Naive thymus-derived CD8-positive, alpha-beta T cell (primary cell): ENCODE measurements at places on chromosomes 12 and 14. TPM values are rescaled to one million over a fixed set of nuclear protein-coding genes. Genes with fewer than 3 reads are reported as not detected.

- DNase-seq, result no peak
These were observed 61.4 kb upstream of the TUNAR start for GRCh38 chr14:95815226-95815690.

- peak; percentile 82 for DNase-seq
These were observed 102.8 kb upstream of the BCAT1 start for GRCh38 chr12:25051656-25052195.

GRCh38 chr14:33561488-33562175, 389.2 kb downstream of the EGLN3 start:
- no peak for DNase-seq

- no peak for DNase-seq
These were observed 1.6 kb downstream of the ART4 start for GRCh38 chr12:14841761-14842160.

GRCh38 chr12:131232036-131232435, 278.3 kb downstream of the ADGRD1 start:
- DNase-seq, result no peak

GRCh38 chr14:20680843-20681347, 3.5 kb upstream of the RNASE4 start:
- peak; percentile 57 for DNase-seq

DNA sequence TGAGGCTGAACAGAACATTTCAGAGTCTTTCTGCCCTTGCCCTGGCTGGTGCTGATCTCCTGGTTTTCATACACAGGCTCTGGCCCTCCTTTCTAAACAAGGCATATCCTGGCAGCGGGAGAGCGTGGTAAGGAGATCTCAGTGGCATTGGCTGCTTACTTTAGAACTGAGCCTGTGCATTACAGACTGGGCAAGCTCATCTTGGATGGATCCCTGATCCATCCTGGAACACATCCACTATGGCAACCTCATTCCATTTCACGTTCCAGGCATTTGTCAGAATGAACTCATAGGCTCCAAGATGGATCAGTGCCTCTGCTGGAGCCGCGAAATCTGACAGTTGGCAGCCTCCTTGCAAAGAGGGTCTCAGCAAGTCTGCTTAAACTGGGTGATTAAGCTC, 224.5 kb upstream of the PELI2 start:
- DNase-seq, result no peak

The P2RX2 gene
- total RNA-seq, result not detected
